ENCODE measurements at places on chromosomes 5 and 9.

- no peak for DNase-seq
Measured at GRCh38 chr9:93650448-93650847, 74.1 kb downstream of the PHF2 start.

GRCh38 chr5:171858303-171858702, 72.7 kb downstream of the SMIM23 start:
- no peak for DNase-seq

DNA sequence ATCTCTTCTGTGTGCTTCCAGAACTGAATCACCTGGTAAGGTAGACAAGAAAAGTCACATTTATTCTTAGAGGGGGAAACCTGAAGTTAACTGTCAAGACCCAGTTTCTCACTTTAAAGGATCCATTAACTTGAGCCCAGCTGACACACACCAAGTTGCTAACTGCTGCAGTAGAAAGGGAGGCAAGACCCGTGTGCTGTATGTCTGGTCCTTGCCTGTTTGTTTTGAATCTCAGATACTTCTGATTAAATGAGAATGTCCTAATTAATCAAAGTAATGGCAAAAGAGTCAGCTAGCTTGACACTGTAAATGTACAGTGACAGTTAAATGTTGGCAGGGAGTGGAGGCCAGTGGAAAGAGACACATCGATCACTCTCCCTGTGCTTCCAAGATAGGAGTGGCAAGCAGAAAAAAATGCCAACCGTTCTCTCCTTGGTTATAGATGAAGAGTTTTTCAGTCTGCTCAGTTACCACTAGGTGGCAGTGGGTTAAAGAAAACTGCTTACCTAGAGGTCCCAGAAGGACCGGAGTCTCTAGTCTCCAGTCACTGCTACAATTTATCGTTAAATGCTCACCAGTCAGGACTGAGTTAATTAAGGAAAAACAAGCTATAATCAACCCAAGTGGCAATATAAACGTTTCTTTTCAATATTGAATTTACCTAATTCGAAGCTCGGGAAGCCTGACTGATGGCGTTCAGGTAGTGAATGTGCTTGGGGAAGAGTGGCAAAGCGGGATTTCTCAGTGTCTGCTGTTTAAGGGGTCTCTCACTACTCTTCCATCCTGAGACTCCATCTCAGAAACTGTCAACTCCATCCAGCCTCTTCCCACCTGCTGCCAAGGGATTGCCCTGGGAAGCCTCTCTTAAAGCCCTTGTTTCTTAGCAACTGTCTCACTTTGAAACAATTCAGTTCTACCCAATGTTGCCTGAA, 18.4 kb downstream of the LSM11 start:
- no peak for DNase-seq

GRCh38 chr5:153030755-153031725, 459.4 kb upstream of the GRIA1 start:
- no peak for DNase-seq

All from stimulated activated CD8-positive, alpha-beta memory T cell treated with anti-CD3 and anti-CD28 coated beads, Interleukin-7, amount 100 ng/mL, for 1 hour (primary cell).